ENCODE measurements at places on chromosomes 5 and 9.

DNA sequence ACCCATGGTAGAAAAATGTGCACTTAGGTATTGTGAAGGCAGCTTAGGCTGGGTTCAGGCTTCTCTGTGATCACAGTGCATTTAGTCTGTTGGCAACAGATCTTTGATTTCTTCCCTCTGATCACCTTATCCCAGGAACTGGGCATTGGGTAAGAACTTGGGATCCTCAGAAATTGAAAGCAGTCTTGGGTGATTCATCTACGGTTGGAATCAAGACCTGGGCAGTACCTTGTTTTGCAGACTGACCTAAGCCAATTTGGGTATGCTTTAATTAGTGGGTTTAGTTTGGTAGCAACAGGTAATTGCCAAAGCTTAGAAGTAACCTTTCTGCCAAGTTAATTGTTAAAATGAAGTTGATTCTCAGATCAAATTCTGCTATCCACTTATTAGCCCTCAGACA, 17.8 kb downstream of the ENTREP1 start:
- DNase-seq, result no peak

DNA sequence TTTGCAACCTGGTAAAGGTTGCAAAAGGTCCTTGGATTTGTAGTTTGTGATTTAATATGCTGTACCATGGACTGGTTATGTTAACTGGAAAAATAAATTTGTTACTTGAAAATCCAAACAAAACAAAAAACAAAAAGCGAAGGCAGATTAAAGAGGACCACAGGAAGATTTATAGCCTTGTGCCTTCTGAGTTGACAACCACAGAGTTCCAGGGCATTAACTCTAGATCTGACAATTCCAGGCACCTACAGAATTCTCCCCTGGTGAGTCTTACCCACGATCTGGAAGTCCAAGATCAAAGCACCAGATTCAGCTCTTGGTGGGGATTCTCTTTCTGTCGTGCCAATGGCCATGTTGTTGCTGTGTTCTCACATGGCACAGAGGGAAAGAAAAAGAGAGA, 107.9 kb upstream of the SELENOP start:
- DNase-seq, result no peak

DNA sequence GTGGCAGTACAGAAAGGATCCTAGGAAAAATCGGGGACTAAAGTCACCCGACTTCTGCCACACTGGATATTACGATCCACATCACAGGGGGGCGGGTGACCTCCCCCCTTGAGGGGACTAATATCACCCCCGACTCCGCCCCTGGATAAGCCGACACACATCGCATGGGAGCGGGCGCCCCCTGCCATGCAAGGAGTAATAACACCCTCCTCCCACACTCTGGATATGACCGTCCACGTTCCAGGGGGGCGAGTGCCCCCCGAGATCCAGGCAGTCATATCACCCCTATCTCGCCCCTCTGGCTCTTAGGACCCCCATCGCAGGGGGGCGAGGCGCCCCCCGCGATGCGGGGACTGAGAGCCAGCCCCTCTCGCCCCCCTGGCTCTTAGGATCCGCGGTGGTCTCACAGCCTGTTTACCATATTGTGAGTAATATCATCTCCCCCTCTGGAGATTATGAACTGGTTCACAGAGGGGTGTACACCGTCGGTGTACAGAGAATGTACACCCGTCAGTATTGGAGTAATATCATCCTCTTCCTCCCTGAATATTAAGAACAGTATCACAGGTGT, 423.0 kb downstream of the DIRAS2 start:
- peak; percentile 24 for DNase-seq

DNA sequence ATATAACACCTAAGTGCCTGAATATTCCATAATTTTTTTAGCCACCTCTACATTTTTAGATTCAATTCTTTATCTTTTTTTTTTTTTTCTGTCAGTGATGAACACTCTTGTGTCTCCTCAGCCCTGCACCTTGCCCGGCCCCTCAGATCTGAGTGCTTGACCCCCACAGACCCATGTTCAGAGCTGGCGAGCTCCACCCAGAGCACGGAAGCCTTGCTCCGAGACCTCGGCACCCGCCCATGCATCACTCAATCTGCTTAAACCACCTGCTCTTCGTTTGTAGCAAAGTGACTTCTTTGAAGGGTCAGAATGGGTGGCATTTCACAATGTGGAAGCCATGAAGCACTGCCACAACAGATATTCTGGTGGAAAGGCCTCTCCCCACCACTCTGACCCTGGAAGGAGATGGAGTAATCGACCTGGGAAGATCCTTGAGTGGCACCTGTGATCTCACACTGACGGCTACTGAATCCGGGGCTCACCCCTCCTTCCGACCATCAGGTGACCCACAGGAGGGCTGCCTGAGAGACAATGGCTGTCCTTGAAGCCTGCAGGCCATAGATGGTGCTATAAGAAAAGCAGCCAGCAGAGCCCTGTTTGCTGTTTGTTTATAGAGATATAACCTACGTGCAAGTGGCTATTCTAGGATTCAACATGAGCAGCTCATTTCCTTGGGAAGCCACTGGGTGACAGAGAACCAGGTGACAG, 261.1 kb upstream of the IRX4 start:
- DNase-seq, result no peak

DNA sequence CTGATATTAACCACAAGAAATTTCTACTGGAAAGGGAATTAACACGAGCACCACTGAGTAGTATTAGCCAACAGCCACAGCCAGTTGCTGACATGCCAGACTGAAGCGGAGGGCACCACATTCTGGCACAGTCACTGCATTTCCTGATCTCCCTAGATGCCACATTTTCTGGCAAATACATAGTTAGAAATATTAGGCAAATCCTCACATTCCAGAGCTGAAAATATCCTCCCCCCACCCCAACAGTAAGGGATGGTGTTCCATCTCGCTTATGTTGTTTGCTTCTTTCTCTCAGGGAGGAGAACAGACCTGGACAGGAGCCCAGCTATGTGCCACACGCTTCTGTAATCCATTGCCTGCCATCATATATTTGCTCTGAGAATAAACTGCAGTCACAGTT, 32.8 kb upstream of the MCTP1 start:
- no peak for DNase-seq

GRCh38 chr5:19369561-19369960, 618.4 kb downstream of the CDH18 start:
- no peak for DNase-seq

DNA sequence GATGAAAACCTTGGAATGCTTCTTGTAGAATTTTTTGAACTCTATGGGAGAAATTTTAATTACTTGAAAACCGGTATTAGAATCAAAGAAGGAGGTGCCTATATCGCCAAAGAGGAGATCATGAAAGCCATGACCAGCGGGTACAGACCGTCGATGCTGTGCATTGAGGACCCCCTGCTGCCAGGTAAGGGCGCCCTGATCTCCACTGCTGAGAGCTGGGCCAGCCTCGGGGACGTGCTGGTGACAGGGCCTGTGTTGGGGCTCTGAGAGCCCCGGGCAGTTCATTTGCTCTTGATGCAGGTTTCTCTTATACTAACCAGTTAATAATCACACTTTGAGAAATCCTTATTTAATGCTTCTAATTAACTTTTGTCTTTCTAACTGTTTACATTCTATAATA, 33.0 kb downstream of the TENT4A start:
- DNase-seq, result no peak

DNA sequence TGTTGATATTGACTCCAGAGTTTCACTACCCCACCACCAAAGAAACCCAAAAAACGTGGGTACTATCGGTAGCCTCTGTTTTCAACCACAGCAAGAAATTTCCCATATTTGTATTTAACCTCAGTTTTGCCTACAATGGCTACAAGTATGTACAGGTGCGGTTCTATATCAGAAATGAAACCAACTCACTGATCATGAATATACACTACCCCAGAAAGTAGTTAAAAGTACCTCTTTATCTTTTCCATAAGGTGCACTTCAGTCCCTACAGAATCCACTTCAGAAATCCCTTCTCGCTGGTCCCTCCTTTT, 140.6 kb upstream of the SLC12A2 start:
- DNase-seq, result no peak

DNA sequence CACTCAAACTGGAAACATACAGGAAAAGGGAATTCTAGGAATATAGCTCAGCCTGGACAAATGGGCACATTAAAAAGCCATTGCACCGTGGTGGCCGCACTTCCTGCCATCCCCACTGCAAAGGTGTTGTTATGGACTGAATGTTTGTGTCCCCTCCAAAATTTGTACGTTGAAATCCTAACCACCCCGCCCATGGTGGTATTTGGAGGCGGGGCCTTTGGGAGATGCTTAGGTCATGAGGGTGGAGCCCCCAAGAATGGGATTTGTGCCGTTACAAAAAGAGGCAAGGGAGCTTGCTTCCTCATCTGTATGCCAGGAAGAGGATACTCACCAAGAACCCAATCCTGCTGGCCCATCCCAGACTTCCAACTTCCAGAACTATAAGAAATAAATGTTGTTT, 1.1 kb upstream of the CMBL start:
- no peak for DNase-seq

DNA sequence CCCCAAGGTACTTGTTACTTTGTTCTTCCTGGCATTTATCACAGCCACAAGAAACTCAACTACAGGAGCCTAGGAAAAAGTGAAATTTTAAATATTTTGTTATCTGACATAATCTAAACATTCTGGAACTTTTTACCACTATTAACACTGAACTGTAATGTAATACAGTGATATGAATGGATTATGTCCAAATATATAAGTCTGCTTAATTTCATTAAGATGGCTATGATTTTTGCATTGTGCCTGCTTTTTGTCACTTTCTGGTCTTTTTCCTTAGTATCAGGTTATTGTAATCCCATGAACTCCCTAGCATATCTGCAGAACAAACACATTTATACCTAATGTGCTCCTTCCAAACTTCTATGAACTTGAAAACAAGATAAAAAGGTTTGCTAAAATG, 35.8 kb downstream of the PJA2 start:
- no peak for DNase-seq

- no peak for DNase-seq
Observed at GRCh38 chr5:27266184-27266583, 227.8 kb upstream of the CDH9 start.

- no peak for DNase-seq
Observed at GRCh38 chr9:77454663-77455062, 193.5 kb downstream of the GNA14 start.

GRCh38 chr9:127626752-127627493, 14.8 kb downstream of the STXBP1 start:
- DNase-seq, result no peak

- no peak for DNase-seq
Observed at GRCh38 chr5:124460642-124461041, 285.8 kb downstream of the ZNF608 start.

- DNase-seq, result peak; percentile 83
Observed at GRCh38 chr5:96079075-96079474, 117.4 kb upstream of the ELL2 start.

DNA sequence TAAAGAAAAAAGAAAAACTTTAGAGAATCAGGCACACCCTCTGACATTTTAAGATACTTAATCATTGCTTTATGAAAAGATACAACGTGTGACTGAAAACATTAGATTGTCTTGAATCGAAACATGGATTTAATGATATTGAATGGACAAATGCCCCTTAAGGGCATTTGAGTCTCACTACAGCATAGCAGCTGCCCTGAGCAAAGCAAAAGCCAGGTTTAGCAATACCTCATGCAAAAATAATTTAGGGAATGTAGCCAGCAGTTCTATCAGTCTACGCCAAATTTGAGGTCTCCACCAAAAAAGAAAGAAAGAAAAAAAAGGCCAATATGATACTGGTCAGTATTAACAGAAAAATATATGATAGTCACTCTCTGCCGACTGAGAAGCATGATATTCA, 56.6 kb upstream of the LMNB1 start:
- DNase-seq, result no peak

- DNase-seq, result no peak
Observed at GRCh38 chr5:168377525-168377924, 86.1 kb downstream of the WWC1 start.

DNA sequence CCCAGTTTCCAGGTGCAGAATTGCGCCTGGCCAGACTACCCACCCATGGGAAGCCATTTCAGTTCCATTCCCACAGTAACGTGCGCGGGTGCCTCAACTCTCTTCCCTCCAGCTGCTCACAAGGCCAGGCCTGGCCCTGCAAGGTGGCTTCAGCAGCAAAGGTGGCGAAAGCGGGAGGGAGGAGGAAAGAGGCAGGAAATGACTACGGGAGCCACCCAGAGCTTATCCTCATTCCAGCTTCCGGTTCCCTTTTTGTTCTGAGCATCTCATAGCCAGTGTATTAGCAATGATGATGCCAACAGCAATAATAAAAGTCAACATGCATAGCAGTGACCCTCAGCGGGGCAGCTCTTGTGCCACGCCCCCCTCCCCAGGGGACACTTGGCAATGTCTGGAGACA, 101.5 kb upstream of the BOD1 start:
- peak; percentile 67 for DNase-seq

DNA sequence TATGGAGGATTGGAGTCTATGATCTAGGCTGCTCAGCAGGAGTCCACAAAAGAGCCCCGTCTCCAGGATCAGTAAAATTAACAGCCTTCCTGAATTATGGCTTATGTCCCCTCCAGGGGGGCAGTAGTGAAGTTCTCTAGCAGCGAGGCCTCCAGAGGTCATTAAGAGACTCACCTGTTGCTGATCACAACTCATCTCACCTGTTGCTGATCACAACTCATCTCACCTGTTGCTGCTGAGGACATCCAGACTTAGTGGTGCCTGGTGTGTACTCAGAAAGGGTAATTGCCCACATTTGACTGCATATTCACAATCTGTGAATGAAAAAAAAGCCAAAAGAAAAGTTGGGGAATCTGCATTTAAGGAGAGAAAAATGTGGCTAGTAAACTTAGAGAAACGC, 129.5 kb downstream of the SMARCA2 start:
- DNase-seq, result no peak

DNA sequence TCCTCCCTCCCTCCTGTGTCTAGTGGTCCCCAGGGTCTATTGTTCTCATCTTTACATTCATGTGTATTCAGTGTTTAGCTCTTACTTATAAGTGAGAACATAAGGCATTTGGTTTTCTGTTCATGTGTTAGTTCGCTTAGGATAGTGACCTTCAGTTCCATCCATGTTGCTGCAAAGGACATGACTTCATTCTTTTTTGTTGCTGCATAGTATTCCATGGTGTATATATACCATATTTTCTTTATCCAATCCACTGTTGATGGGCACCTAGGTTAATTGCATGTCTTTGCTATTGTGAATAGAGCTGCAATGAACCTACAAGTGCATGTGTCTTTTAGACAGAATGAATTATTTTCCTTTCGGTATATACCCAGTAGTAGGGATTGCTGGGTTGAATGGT, 46.8 kb downstream of the FYB1 start:
- DNase-seq, result no peak

DNA sequence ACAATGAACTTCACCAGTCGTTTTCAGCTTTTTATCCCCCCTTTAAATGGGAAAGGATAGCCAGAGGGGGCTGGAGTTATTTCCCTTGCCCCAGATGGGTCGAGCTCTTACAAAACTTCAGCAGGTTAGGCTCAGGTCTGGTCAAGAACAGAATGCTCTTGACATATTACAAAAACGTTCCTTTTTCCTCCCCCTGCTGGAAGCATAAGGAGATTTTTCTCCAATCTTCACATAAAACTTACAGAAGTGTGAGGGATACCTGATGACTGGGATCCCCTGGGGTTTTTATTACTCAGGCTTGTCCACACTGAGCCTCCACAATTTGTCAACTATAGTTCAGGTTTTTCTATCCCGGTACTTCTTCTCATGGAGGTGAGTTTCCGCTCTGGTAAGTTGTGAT, 60.8 kb downstream of the CSF2 start:
- peak; percentile 24 for DNase-seq

- DNase-seq, result no peak
Observed at GRCh38 chr5:168469816-168470215, 16.5 kb upstream of the RARS1 start.

Measured in inflammatory macrophage (primary cell).